ENCODE measurements at places on chromosomes 4 and X.

DNA sequence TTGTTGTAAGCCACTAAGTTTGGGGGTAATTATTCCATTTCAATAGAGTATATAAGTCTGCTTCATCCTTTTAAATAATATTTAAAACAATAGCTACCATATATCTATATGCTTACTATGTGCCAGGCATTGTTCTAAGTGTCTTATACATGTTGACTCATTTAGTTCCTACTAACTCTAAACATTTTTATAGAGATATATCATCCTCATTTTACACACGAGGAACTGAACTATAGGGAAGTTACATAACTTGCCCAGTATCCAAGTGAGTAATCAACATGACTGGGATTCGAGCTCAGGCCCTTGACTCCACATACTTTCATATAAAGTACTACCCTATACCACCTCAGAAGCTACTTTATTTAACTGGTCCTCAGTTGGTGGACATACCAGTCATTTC, 175.3 kb upstream of the RAI2 start:
- DNase-seq, result no peak

GRCh38 chrX:53160297-53160983, 64.6 kb downstream of the KDM5C start:
- no peak for DNase-seq

- no peak for DNase-seq
These were observed 226.3 kb upstream of the ANKRD50 start for GRCh38 chr4:124938836-124939235.

DNA sequence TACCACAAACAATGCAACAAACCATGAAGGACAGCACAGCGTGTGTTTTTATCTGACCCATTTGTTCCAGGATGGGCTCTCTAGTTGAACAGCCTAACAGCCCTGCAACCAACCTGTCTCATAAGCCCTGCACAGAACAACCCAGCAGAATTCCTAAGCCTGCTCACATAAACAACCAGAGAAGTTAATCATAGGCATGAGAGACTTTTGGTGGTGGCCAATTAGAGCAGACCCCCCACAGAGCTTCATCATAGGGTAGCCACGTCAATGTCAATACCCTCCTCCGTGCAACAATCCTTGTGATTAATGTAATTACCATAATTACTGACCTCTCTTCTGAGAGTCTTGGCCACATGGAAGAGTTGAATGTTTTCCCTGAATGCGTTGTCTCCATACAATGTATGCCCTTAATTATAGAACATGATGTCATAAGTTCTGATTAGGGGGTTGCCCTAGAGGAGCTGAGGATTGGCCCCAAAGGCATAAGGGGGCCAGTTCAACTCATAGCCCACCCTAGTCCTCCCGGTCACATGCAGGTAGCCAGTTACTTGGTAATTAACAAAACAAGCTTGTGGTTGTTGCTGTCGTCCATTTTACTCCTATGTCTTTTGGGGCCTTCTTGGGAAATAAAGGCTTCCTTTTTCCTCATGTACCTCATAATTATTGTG, 92.7 kb downstream of the SYNPO2 start:
- DNase-seq, result no peak

DNA sequence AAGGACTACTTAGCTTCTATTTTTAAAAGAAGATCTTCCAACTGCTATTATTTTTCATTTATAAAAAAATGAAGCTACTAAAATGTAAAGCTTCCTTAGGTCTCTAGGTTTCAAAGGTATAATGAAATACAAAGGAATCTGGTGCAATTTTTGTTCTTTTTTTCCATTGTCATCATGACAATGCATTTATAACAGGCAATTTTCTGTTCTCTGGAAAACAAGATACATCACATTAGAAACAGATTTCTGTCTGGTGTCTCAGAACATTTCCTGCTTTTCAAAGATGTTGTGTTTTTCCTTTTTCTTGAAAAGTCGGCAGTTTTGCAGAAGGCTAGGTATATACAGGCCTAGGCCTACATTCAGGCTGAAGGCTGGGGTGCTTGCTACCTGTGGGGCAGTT, 63.6 kb upstream of the ATP8A1 start:
- no peak for DNase-seq

DNA sequence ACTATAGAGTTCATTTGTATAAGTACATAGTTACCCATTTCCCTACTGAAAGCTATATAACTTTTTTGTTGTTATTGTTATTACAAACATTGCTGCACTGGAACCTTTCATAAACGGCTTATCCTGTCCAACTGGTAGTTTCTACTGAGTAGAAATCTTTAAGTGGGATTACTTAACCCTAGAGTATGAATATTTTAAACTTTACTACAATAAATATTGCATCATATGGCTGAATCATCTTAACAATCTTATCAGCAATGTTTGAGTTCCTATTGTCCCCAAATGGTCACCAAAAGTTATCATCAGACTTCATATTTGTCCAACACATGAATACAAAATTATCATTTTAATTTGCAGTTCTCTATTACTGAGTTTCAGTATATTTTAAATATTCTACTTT, 40.5 kb downstream of the LCORL start:
- DNase-seq, result no peak

- DNase-seq, result peak; percentile 41
These were observed at the start of gene IGFBP7 for GRCh38 chr4:57109847-57110639. TSS of gene IGFBP7 (minus strand) at chr4:57110385. CDS start at chr4:57110351, 34 bp downstream.

DNA sequence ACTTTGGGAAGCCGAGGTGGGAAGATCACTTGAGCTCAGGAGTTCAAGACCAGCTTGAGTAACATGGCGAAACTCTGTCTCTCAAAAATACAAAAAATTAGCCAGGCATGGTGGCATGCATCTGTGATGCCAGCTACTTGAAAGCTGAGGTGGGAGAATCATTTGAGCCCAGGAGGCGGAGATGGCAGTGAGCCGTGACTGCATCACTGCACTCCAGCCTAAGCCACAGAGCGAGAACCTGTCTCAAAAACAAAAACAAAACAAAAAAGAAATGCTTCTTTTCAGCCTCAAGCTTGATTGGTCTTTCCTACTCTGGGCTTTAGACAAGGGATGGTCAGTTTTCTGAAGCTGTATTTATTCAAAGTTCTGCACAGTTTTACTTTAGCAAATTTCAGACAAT, 15.8 kb upstream of the DHRSX start:
- DNase-seq, result no peak

GRCh38 chr4:179225594-179225993, 1783.4 kb upstream of the AGA start:
- DNase-seq, result no peak

DNA sequence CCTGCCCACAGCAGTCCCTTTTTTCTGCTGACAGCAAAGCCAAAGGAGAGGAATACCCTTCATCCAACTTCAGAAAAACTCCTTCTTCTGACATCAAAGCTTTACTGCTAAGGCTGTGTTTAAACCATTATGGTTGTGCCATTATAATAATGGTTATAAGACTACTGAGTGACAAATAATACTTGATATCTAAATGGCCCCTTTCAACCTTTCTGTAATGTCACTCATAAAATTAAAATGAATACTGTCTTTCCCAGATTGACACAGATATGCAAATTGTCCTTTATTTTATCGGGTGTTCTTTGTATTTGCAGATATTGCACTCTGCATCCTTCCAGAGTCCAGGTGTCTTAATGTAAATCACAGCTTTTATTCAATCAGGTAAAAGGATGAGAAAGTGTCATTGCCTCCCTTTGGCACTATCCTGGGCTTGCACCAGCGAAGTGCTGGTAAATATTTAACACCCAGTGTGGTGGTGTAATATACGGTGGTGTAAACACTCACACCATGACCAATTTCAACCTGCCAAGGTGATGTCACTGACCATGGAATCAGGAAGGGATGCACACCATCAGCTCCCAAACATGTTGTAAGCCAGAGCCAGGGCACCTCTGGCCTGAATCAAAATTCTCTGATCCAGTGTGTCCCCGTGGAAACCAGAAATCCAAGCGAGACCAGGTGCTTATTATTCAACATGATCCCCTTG, 139.4 kb upstream of the TENM3 start:
- DNase-seq, result no peak

DNA sequence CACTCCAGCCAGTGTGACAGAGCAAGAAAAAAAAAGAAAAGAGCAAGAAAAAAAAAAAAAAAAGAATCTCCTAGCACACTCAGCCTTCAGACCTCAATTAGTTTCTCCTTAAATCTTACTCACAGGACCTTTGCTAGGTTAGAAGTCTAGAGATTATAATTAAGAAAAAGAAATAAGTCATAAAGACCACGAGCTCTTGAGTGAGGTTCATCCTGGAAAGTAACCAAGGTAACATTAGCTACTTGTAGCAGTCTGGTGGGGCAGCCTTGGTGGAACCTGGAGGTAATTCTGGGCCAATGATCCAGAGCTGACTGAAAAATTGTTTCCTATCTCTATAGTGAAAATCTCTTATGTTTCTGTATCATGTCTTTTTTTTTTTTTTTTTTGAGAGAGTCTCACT, 21.2 kb upstream of the DDX3X start:
- no peak for DNase-seq

DNA sequence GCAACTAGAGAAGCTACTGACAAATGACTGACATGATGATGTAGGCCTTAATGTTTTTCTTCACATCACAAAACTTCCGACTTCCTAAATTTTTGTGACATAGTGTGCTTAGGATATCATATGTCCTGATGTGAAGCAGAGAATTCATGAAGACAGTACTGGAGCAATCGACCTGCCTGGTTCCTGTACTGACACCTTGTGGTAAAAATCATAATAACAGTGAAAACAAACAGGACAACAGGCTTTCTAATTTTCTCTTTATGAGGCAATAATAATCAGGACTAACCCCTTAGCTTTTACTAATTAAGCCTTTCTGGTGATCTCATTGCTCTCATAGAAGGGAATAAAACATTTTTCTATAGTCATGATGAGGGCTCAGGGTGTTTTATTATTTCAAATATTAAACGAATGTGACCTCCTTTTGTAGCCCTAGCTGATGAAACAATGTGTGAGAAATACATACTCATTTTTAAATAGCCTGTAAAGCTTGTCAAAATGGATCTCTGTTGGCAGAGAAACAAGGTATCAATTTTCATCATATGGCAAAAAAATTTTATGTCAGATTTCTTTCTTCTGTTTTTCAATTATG, 158.4 kb downstream of the TENT5D start:
- no peak for DNase-seq

GRCh38 chr4:83323136-83323535, 11.5 kb downstream of the HPSE start:
- DNase-seq, result no peak

GRCh38 chr4:3364199-3364598, 71.4 kb downstream of the RGS12 start:
- DNase-seq, result no peak

GRCh38 chrX:130247996-130248395, 20.7 kb downstream of the ZNF280C start:
- DNase-seq, result no peak
